Aorta (tissue), 5 donors: ENCODE measurements at places on chromosomes 7 and 10. TPM values are rescaled to one million over a fixed set of nuclear protein-coding genes. Genes with fewer than 3 reads are reported as not detected.
A peak's percentile ranks its signal among the peaks of the same experiment; 100 is the strongest.

Gene KIN
- total RNA-seq: 13.4 TPM

Gene ZNF37A
- 25.3 TPM for total RNA-seq

Gene SMKR1
- not detected for total RNA-seq

Gene CPXM2
- 116 TPM for total RNA-seq

Gene UTF1
- not detected for total RNA-seq

Gene CACNB2
- 7.6 TPM for total RNA-seq

Gene TMEM236
- 1.1 TPM for total RNA-seq

Gene TMEM229A
- total RNA-seq: not detected

Gene MUC3A
- 0.39 TPM for total RNA-seq

Gene PPP1R9A
- 7.4 TPM for total RNA-seq

Gene C10orf53
- total RNA-seq: not detected

- DNase-seq: no peak
Observed at GRCh38 chr7:55192723-55193122, 172.4 kb upstream of the LANCL2 start.

DNA sequence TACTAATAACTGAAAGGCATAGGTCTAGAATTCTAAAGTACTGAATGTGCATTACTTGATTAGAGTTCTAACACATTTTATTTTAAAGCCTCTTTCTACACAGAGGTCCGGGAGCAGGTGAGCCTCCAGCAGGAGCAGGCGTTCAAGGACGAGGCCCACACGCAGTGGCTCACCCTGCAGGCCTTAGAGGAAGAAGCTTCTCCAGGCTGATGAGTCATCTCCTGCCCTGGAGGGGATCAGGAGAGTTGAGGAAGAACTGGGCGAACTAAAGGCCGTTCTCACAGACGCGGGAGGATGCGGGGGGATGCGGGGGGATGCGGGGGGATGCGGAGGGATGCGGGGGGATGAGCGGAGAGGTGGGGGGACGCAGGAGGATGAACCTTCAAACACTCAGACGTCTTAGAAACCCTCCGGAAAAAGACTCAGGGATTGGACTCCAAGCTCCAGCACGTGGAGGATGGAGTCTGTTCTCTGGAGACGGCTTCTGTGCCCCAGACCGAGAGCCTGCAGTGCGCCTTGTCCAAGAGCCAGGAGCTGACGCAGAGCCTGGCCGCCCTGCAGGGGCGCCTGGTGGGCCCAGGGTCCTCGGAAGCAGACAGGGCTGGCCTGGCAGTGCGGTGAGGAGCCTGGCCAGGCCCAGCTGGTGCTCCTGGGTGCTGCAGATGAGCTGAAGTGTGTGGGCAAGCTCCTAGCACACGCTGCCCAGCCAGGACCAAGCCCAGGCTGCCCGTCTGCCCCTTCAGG, 433.7 kb upstream of the TPK1 start:
- DNase-seq: no peak

DNA sequence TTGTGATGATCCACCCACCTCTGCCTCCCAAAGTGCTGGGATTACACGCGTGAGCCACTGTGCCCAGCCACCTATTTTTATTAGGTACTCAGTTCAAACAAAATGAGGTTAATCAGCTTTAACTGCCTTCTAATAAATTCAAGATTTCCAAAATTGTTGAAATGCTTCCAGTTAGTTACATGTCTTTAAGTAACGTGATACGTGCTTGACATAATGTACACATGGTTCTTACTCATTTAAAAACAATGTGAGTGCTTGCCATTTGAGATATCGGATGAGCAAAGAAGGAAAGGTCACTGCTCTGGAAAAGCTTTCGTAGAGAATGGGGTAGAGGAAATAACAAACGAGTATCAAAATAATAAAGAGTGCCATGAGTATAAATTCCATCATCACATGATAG, 83.6 kb downstream of the KMT2E start:
- no peak for DNase-seq

- DNase-seq: no peak
Observed at GRCh38 chr7:28517606-28518005, 105.3 kb downstream of the CREB5 start.

GRCh38 chr7:149369497-149369896, 91.4 kb downstream of the ZNF777 start:
- DNase-seq: no peak

DNA sequence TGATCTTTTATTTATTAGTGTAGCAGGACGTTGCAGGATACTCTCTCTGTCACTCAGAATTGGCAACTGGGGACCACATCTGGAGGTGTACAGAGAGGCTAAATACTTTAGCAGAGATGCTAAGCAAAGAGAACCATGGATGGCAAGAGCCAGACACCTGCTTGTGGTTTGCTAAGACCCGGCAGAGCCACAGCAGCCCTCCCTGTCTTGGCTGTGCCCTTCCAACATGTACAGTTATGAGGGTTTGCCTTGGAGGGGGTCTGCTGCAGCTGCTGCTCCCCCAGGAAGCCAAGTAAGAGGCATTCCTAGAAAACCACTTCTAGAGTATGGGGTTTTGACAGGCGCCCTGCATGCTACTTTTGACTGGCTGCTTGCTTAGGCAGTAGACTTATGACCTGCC, 5.1 kb downstream of the NPVF start:
- no peak for DNase-seq

DNA sequence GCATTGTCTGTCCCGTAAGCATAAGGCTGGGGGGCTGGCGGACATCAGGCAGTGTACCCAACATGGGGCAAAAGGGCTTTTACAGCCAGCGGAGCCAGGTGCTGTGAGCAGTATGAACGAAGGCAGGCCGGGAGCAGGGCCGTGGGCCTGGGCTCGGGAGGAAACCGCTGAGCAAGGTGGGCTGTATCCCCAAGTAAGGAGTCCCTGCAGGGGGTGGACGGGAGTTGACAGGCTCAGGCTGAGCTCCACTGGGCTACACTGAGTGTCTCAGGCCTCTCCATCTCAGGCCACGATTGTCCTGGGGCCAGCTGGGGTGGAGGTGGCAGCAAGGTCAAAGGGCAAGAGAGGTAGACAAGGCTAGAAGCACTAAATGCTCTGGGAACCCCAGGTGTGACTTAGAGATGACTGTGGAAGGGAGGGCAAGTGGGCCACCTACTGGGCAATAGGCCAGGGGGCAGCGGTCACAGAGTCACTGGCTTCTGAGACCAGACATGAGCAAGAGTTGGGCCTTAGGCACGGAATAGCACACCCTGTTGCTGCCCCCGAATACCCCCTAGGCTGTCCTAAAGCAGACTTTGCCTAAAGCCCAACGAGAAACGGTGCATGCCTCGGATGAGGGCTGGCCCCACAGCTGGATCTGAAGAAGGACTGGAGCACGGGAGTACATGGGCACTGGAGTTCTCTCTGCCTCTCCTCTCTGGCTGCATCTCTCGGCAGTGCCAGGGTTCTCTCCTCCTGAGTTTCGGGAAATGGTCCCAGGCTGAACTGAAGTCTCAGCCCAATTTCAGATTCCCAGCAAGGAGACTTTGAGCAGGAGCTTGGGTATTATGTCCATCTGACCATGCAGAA, 10.8 kb upstream of the RAMP3 start:
- DNase-seq: peak; percentile 25

DNA sequence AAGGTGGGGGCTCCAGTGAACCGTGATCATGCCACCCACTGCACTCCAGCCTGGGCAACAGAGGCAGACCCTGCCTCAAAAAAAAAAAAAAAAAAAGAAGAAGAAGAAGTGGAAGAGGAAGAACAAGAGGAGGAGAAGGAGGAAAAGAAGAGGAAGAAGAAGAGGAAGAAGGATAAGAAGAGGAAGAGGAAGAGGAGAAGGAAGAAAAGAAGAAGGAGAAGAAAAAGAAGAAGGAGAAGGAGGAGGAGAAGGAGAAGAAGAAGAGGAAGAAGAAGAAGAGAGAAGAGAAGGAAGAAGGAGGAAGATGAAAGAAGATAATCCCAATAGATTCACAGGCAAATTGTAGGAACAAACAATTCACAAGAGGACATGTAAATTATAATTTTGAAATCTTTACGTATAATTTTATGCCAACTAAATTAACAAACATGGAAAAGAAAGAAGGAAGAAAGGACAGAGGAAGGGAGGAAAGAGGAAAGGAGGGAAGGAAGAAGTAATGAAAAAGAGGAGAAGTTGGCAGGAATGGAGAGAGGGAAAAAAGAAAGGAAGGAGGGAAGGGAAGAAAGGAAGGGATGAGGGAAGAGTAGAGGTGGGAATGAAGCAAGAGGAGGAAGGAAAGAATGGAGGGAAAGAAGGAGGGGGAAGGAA, 3.5 kb downstream of the SVOPL start:
- DNase-seq: no peak

DNA sequence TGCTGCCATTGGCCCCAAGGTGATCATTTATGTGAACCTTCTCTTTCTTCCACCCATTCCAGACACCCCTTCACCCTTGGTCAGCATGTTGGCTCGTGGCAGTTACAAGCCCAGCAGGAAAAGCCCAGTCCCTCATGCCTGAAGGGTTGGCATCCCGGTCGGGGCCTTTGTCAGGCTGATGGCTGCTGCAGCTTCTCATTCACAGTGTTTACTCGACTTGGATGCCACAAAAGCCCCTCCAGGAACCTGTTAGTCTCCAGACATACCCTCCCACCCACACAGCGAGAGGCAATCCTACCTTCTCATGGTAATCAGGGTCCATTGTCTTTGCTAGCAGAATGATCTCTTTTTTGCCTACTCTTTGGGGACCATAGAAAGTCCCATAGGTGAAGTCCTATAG, 200.8 kb upstream of the PFKP start:
- DNase-seq: no peak

DNA sequence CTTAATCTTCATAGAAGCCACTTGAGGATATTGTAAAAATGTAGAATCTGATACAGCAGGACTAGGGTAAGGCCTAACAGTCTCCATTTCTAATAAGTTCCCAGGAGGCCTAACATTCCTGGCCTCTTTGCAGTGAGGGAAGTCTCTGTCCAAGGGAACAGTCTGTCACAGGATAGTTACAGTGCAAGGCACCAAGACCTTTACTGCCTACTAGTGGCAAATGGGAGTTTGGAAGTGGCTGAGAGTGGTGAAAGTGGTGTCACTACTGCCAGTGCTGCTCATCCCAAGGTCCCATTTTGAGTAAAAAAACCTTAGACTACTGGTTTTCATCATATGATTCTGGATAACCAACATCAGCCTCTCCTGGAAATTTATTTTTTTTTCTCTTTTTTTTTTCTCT, 619.5 kb upstream of the SEMA3D start:
- DNase-seq: no peak

DNA sequence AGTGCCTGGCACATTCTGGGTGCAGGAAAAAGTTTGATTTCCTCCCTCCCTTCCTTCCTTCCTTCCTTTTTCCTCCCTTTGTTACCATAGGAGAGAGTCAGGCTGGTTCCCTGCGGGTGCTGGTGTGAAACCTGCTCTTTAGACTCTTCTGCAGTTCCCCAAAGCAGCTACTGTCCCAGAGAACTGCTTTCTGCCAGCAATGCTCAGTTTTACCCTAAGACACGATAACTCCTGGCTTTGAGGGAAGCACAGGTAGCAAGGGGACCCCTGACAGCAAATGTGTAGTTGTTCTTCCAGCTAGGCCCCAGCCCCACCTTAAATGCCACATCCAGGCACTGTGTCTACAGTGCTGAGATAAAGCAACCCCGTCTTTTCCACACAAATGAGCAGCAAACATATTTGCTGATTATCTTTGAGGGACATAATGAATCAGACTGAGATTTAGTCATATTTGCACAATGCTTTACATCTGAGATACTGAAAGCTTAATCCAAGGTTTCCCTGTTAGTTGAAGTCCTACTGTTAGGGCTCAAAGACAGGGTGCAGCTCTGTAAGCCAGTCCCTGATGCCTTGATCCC, 55.5 kb downstream of the MET start:
- DNase-seq: no peak

GRCh38 chr10:18658271-18659124, 733 bp upstream of the ARL5B start:
- no peak for DNase-seq

DNA sequence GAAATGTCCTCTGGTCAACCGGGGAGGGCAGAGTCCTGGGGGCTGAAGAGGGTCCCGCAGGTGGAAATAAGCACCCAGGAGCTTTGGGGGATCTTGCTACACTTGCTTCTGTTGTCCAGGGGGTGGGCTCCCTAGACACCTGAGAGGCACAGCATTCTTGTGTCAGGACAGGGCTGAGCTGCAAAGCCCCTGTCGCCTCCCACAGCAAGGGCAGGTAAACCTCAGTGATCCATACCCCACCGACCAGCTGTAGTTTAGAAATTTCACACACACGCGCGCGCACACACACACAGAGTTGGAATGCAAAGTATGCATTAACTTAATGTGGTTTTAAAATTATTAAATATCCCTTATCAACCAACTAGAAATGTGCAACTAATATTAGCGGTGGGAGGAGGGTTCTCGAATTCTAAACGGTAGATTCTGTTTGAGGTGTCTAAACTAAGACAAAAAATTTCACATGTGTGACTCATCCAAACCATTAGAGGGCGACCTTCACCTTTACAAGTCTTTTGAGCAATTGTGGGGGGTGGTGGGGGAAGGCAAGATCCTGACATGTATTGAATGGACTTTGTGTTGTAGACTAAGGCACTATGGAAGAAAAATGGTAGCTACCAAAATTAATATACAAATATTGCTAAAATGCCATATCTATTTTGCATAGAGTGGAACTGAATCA, 34.3 kb upstream of the PTF1A start:
- no peak for DNase-seq

DNA sequence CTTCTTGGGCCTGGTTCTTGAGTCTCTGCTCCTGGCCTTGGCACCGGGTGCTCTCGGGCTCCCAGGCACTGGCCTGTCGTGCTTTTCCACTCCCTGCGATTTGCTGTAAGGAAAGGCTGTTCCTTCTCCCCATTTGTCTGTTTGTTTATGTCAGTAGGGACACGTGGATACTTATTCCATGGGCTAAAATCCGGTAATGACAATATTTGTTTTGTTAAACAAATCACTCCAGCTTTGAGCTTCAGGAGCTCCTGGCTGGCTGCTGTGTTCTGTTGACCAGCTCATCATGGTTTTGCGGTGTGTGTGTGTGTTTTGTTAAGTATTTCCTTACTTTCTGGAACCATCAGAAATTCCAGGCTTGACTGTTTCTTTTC, 17.5 kb upstream of the JAKMIP3 start:
- DNase-seq: no peak

DNA sequence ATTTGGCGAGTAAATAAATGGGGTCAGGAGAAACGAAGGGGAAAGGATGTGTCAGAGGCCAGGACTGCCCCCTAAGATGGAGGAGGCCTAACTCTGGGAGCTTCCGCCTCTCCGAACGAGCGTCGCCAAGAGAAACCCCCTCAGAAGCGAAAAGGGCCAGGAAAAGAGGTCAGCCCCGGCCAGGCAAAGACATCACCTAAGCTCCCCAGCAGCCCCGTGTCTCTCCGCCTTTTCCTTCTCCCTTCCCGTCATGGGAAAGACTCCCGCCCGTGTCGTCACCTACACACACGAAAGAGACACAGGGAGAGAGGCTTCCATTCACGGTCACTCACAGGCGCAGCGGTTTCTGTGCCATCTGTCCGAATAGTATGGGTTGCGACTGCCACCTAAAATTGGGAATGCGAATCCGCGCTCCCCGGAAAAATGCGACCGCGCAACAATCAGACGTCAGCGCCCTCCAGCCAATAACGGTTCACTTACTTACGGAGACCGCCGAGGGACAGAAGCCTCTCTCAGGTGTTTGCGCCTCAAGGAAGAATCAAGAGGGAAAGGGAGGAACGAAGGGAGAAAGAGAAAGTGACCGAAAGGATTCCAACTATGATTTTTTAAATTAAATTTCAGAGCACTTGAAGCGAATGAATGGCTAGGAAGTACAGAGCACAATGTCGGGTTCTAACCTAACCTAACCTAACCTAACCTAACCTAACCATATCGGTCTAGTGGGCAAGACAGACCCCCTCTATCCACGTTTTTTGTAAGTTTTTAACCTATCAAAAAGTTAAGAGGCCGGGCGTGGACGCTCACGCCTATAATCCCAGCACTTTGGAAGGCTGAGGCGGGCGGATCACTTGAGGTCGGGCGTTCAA, at the start of gene CWF19L1:
Gene CWF19L1, minus strand, starts transcription at position 400 of the 866 bp plus-strand sequence. Its CDS starts 45 bp downstream, at position 355.
- DNase-seq: peak; percentile 91

GRCh38 chr10:77506517-77507200, 130.9 kb downstream of the KCNMA1 start:
- DNase-seq: no peak
